ENCODE measurements at places on chromosomes 11 and 22.

DNA sequence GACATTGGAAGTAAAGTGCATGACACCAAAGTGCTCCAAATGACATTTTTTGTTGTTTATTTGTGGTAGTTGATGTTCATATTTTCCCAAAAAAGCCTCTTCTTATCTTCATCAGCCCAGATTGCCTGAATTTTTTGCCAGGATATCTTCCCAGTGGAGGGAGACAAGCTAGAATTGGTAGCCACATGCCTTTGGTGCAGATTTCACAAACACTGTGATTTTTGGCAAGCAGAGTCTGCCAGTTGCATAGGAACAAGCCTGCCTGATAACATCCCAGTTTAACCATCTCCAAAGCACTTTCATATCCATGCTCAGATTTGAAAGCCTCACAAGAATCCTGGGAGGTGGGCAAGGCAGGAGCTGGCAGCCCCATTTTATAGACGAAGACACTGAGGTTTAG is 102.3 kb upstream of the SYT13 start:
- no peak for DNase-seq

GRCh38 chr22:48416396-48417224 is 1411.1 kb downstream of the BRD1 start:
- no peak for DNase-seq

DNA sequence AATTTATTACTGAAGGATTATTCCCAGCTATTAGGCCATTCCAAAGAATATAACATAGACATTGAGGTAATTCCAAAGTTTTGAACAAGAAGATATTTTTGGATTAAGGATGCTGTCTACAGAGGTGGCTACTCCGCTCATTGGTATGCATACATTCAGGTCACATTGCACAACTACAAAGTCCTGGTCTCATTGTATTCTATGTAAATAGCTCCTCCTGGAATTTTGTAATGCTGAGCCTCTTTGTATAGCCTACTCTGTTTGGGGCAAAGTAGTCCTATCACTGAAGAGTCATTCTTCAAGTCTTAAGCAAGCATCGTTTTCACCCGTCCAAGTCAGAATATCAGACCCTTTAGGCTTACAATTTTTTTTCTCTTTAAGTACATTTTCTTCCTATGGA is 142.4 kb downstream of the KIF18A start:
- DNase-seq = no peak

- DNase-seq = no peak
These were observed 326.2 kb upstream of the PDGFD start for GRCh38 chr11:104490182-104490581.

DNA sequence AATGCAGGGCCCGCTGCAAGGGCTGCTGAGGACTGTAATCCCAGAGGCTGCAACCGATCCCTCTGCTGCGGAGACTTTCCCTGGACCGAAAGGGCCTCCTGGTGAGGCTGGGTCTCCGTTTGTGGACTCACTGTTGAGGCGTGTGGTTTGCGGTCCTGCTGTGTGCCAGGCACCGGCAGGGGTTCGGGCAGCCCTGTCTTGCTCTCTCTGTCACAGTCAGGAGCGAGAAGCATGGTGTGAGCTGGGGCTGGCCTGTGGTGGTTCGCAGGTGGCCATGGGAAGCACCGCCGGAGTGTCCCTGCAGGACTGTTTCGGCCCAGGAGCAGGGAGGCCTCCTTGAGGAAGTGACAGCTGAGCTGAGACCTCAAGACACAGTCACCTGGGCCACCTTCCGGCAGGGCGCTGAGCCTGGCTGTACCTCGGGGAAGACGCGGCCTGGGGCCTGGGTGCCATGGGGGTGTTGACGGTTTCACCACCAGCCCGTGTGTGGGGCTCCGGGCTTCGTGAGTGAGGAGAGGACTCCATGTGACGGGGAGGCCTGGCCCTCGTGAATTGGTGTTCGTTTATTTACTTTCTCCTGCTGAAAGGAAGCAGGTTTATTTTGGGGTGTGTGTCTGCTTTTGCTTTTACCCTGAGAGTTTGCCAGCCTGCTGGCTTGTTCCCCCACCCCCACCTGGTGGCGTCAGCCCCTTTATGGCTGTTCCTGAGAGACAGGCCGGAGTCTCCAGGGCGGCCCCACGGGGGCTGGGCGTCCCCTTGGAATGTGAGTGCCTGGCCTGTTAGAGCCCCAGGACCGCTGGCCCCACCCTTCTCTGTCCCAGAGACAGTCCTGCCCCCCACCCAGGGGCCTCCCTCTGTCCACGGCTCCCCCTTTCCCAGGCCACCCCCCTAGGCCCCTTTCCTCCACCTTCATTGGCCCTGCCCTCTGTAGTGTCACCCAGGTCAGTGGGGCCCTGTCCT is 122.5 kb downstream of the KCNQ1OT1 start:
- no peak for DNase-seq

- DNase-seq = no peak
These were observed 51.9 kb downstream of the CD44 start for GRCh38 chr11:35190804-35191348.

- no peak for DNase-seq
These were observed 64.2 kb downstream of the CELSR1 start for GRCh38 chr22:46473021-46473779.

DNA sequence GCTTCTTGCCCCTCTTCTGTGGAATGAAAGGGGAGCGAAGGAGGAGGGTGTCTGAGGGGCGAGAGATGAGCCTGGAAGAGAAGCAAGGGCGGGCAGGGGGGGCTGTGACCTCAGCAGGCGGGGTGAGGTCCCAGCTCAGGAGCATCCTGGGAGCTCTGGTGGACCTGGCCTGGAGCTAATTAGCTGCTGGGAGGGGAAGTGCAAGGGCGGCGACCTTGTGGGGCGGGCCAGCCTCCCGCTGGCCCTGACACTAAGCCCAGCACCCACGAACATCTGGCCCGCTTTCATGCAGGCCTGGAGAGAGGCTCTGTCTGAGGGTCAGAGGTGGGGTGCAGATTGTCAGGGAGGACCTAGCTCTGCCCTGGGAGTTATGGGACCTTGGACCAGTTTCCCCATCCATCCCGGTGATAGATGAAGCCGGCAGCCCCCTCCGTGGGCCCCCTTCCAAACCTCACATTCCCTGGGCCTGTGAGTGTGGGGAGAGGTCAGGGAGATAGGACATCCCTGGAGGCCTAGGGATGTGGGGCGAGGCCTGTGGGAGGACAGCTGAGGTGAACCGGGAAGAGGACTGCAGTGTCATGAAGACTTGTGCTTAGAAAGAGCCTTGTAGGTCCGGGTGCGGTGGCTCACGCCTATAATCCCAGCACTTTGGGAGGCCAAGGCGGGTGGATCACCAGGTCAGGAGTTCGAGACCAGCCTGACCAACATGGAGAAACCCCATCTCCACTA is 28.5 kb upstream of the CD82 start:
- no peak for DNase-seq

DNA sequence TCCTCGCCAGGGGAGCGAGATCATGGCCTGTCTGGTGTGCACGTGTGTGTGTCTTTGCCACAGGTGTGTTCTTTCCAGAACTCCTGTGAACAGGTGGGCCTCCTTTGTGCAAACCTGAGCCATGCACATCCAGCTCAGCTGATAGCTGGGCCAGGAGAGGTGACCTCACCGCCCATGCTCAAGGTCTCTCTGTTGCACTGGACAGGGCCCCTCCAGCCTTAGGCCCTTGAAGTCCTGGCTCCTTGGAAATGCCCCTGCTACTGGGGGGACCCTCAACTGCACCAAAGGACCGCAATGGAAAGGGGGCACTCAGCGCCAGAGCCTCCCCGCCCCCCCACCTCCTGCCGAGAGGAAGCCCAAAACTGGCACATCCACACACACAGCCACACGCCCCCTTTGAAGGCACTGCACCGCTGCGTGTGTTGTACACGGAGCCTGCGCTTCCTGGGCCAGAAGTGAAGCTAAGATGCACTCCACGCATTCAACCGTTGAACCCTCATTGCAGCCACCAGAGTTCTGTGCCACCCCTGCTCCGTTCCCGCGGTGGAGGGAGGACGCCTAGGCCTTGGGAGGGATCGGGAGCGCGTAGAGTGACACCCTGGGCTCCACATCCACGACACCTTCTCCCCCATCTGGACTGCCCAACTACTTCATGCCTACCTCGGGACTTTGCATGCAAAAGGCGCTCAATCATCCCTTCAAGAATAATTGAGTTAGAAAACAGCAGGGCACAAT is 16.4 kb upstream of the IL2RB start:
- DNase-seq = no peak

- no peak for DNase-seq
These were observed 11.4 kb downstream of the UBE4A start for GRCh38 chr11:118370774-118371173.

GRCh38 chr11:79762279-79762921 is 321.6 kb upstream of the TENM4 start:
- no peak for DNase-seq

GRCh38 chr11:125448136-125448535 is 47.9 kb downstream of the FEZ1 start:
- peak; percentile 88 for DNase-seq

GRCh38 chr11:134260503-134260902 is 7.1 kb downstream of the ACAD8 start:
- DNase-seq = no peak

- no peak for DNase-seq
These were observed 128.5 kb downstream of the ENTHD1 start for GRCh38 chr22:39765046-39765445.

DNA sequence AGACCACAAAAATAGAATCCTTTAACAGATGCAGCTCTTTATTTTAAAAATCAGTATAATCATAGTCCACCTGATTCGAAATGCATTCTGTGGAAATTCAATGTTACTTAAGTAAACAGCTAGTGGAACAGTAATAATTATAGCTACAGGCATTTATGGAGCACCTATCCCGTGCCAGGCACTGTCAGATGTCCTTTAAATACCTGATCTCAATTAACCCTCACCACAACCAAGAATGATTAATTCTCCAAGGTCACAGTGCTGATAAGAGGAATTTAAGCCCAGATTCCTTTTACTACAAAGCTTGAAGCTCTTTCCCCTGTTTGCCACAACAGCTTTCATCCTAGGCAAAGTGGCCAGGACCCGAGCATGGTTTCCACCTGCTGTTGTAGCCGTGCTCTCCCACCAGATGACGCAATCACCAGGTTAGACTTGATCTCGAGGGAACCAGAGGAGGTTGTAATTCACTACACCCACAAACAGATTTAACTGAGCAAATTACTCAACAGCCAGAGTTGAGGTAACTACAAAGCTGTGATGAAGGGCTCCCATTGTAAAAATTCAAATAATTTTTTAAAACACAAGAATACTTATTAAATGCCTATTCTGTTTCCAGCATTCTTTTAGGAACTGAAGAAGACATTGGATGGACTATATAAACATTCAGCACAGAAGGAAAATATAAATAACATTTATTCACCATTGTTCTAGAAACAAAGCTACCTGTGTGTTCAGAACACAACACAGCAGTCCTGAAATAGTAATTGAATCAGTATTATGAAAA is 10.3 kb downstream of the PRDM10 start:
- DNase-seq = no peak

DNA sequence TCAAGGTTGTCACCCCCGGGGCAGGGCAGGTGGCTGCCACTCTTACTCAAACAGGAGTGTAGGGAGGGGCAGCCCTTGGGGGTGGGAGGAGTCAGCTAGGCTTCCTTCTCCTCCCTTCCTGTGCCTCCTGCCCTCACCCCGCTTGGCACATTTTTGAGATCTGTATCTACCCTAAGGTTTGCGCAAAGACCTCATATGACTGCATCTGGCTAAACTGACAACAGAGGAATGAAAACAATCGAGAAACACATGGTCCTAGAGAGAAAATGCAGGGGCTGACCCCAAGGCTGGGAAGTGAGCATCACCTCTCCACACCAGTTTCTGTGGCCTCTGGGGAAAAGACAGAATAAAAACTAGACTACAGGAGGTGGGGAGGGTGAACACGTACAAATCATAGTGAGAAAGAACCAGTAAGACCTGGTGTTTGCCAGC is 28.1 kb downstream of the IGSF9B start:
- DNase-seq = no peak

DNA sequence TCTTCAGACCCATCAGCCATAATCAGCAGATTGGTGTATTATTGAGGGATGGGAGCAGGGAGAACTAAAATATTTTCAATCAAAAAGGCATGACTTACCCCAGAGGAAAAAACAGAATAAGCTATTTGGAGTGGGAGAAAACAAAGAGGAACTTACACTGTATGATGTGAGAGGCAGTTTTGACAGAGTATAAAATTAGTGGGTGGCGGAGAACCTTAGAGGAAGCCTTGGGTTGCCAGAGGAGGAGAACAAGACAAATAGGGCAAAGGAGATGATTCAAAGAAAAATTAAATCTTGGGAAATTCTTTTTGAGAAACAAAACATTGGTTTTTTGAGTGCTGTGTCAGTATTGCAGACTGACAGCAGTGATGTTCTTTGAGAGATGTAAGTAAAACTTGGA is 285.0 kb downstream of the C11orf87 start:
- DNase-seq = no peak

DNA sequence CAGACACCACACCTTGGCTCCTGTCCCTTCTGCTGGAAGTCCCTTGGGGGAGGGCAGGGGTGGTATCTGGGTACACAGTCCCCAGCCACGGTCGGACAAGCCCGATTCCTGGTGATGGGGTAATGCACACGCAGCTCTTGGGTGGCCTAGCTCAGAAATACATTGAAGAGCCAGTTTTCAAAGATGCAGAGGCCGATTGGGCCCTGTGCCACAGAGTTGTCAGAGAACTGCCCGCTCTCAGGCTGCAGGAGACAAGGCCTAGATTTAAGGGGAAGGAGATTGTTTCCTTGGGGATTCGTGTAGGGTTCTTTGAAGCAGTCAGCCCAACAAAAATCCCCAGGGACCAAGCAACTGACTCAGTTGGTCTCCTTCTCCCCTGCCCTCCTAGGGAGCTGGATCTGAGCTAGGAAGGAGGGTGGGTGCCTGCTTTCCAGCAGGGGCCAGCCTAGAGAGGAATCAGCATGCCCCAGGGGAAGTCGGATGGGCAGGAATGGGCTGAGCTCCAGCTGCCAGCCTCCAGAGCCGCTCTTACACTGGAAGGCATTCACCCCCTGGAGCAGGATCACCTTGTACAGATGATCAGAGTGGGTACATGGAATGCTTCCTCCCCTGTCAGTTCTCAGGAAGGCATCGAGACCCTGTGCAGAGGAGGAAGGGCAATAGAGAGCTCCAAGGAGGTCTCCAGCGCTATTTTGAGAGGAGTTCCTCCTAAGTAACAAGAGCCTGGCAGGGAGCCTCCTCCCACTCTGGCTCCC is 3.3 kb upstream of the SCN4B start:
- no peak for DNase-seq

GRCh38 chr22:22937894-22938480 is 50.4 kb downstream of the IGLL5 start:
- no peak for DNase-seq

DNA sequence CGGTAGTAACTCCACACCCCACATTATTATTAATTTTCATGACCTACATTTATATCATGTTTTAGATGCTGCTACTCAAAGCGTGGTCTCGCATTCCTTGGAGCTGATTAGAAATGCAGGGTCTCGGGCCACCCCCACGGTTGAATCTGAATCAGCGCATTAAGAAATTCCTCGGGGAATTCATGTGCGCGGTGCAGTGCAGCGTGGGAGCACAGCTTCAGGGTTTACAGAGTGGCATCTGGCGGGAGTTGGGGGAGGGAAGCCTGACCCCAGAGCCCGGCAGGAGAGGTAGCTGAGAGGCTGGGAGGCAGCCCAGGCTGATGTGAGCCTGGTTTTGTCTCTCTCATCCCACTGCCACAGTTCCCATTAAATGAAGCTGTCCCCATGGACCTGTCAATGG is 48.1 kb upstream of the DAGLA start:
- no peak for DNase-seq
